LHCN-M2 (cell line): ENCODE measurements at places on chromosomes 3 and 15. TPM values are rescaled to one million over a fixed set of nuclear protein-coding genes. Genes with fewer than 3 reads are reported as not detected.

DNA sequence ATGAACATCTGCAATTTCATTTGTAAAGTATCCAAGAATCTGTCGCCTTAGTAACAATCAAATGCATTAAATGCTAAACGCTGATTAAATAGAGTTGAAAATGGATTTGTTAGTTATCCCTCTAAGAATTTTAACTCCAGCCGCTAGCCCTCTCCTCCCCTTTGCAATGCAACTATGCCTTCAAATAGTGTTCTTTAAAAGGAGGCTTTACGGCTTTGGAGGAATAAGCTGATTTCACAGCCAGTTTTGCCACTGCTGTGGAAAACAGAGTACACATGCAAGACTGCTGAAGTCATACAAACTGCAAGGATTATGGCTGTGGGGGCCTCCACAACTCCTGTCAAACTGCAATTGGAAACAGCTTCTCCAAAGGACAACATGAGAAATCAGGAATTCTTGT is 89.2 kb downstream of the CERS3 start:
- no peak for DNase-seq

DNA sequence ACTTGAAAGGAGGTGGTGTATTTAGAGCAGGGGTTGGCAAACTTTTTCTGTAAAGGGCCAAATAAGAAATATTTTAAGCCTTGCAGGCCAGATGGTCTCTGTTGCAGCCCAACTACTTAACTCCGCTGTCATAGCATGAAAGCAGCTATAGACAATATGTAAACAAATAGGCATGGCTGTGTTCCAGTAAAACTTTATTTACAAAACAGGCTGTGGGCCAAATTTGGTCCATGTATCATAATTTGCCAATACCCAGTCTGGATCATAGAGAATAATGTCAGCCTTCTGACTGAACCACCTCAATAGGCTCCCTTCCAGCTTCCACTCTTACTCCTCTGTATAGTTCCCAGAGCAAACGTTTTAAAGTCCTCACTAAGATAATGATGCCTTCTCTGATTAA is 638.8 kb upstream of the CFAP20DC start:
- DNase-seq, result no peak

DNA sequence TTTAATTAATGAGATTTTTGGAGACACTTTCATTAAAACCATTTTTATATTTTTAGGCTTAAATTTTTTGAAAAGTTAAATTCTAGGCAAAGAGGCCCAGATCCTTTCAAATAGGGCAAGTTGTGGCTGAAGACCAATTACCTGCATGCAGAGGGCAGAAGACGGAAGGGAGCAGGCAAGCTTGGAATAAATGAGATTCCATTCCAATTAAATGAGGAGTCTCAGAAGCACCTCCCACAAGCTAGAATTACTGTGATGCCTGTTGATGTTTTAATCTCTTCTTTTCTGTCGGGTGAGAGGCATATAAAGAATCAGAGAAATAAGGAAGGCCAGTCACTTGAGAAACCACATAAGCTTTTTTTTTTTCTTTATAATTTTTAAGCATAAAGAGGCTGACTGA is 46.8 kb downstream of the KBTBD8 start:
- no peak for DNase-seq

PLCL2 gene
- not detected in 2 replicates for total RNA-seq

PLA2G4B gene
- 1.2 and 1.3 TPM in 2 replicates for total RNA-seq

DNA sequence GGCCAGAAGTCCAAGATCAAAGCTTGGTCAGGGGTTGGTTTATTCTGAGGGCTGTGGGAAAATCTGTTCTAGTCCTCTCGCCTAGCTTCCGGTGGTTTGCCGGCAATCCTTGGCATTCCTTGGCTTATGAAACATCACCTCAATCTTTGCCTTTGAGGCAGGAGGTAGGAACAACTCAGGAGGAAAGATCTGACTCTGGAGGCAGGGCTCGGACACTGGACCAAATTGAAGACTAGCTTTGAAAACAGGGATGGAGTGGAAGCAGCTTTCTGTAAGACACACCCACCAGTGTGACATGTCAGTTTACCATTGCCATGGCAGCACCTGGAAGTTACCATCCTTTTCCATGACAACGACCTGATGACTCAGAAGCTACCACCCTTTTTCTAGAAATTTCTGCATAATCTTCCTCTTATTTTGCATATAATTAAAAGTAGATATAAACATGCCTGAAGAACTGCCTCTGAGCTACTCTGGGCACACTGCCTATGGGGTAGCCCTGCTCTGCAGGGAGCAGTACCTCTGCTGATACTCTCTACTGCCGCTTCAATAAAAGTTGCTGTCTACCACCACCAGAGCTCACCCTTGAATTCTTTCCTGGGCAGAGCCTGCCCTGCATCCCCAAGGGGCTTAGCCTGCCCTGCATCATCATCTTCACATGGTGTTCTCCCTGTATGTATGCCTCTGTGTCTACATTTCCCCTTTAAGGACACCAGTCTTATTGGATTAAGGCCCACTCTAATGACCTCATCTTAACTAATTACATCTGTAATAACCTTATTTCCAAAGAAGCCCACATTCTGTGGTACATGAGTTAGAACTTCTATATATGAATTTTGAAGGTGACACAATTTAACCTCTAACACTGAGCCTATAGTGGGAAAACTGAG is 38.3 kb upstream of the TM4SF4 start:
- DNase-seq, result peak; percentile 34

GRCh38 chr3:56680054-56680580 is 2.9 kb downstream of the TASOR start:
- no peak for DNase-seq

DNA sequence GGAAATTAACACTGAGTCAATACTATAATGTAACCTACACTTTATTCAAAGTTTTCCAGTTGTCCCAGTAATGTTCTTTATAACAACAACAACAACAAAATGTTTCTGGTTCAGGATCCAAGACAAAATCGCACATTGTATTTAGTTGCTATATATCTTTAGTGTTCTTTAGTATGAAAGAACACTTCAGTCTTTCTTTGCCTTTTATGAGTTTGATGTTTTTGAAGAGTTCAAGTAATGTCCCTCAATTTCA is 7.6 kb upstream of the GRAMD1C start:
- DNase-seq, result no peak

GRCh38 chr3:188194332-188194731 is 40.4 kb downstream of the LPP start:
- DNase-seq, result peak; percentile 60

DNA sequence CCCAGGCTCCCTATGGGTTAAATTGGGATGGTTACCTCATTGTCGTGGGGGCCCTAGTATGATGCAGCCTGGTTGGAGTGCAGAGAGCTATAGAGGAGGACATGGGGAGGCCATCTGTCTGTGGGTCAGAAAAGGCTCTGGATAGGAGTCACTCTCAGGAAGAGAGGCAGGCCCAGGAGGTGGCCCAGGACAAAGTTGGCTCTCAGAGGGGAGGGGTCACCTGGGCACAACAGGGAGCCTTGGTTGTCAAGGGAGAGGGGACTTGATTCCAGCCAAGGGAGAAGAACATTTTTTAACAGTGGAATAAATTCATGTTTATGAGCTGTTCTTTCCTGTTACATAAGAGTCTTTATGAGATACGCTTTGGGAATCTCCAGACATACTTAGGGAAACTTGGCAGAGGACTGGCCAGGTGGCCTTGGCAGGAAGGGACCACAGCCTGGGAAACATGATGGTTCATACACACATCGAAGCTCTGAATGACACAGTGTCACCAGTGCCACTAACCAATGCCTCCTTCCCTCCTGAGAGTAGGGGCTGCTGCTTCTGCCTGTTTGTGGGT is 27.5 kb upstream of the LCTL start:
- no peak for DNase-seq

GOLGA8G gene
- under 0.01 and 0.11 TPM in 2 replicates for total RNA-seq

- DNase-seq, result peak; percentile 10
These were observed 53.8 kb upstream of the SENP5 start for GRCh38 chr3:196813903-196814302.
